A549 treated with AZD2906 at 1 μM for 4 hours (cell line): ENCODE measurements at places on chromosomes 7 and 10. TPM values are rescaled to one million over a fixed set of nuclear protein-coding genes. Genes with fewer than 3 reads are reported as not detected.

The TAS2R60 gene
- total RNA-seq: not detected in 5 replicates

The MORN4 gene
- 6.6 to 8.0 TPM (median 7.5 TPM) in 5 replicates for total RNA-seq

The FGFBP3 gene
- total RNA-seq: 2.1 to 2.7 TPM (median 2.6 TPM) in 5 replicates

The GRID1 gene
- total RNA-seq: 0.21 to 0.41 TPM (median 0.29 TPM) in 5 replicates

The BBS9 gene
- total RNA-seq: 2.6 to 3.9 TPM (median 2.7 TPM) in 5 replicates

The ABCB1 gene
- 0.08 to 0.22 TPM (median 0.15 TPM) in 4 of 5 replicates, not detected in the other for total RNA-seq

The PAX4 gene
- total RNA-seq: not detected in 5 replicates

The SEMA3E gene
- total RNA-seq: 1.8 to 2.3 TPM (median 1.9 TPM) in 5 replicates

The HGF gene
- total RNA-seq: 0.03 to 0.15 TPM (median 0.06 TPM) in 5 replicates

The MYH16 gene
- 0.27 to 0.41 TPM (median 0.34 TPM) in 5 replicates for total RNA-seq

The CRTAC1 gene
- 0.89 to 1.7 TPM (median 1.5 TPM) in 5 replicates for total RNA-seq

The WDR86 gene
- total RNA-seq: 0.13 to 0.26 TPM (median 0.20 TPM) in 5 replicates

The TMEM140 gene
- total RNA-seq: 1.1 to 1.4 TPM (median 1.3 TPM) in 5 replicates

The NPY4R2 gene
- total RNA-seq: 18.2 to 26.5 TPM (median 23.4 TPM) in 5 replicates

The TACR2 gene
- 0.13 to 0.21 TPM (median 0.16 TPM) in 4 of 5 replicates, not detected in the other for total RNA-seq

The ABCF2 gene
- total RNA-seq: 59.8 to 64.2 TPM (median 62.4 TPM) in 5 replicates

The SSMEM1 gene
- total RNA-seq: 0.14 TPM in 1 of 5 replicates, not detected in the others

The GLI3 gene
- 0.08 to 0.30 TPM (median 0.23 TPM) in 5 replicates for total RNA-seq

The IRF5 gene
- total RNA-seq: 13.2 to 16.2 TPM (median 15.0 TPM) in 5 replicates

The TMEM178B gene
- total RNA-seq: 1.1 to 1.5 TPM (median 1.3 TPM) in 5 replicates

The DLD gene
- total RNA-seq: 81.3 to 132 TPM (median 90.0 TPM) in 5 replicates

The SLC18A2 gene
- 0.02 to 0.05 TPM (median 0.02 TPM) in 4 of 5 replicates, not detected in the other for total RNA-seq

The TDRD1 gene
- total RNA-seq: not detected in 5 replicates

The ASZ1 gene
- total RNA-seq: not detected in 5 replicates

The STEAP1B gene
- total RNA-seq: 0.07 to 0.19 TPM (median 0.12 TPM) in 4 of 5 replicates, not detected in the other

The VWA2 gene
- total RNA-seq: 0.03 to 0.06 TPM (median 0.03 TPM) in 4 of 5 replicates, not detected in the other

The MAGI2 gene
- 0.29 to 0.53 TPM (median 0.48 TPM) in 5 replicates for total RNA-seq

The DKK1 gene
- total RNA-seq: 408 to 480 TPM (median 456 TPM) in 5 replicates

The GIMAP5 gene
- 0.05 to 0.11 TPM (median 0.08 TPM) in 3 of 5 replicates, not detected in the others for total RNA-seq

The SFRP5 gene
- total RNA-seq: 2.5 to 3.7 TPM (median 3.2 TPM) in 5 replicates

The ZPBP gene
- total RNA-seq: not detected in 5 replicates

The TRPV5 gene
- total RNA-seq: not detected in 5 replicates

The CALN1 gene
- total RNA-seq: 0.05 TPM in 1 of 5 replicates, not detected in the others

The PON3 gene
- 32.5 to 39.3 TPM (median 39.2 TPM) in 5 replicates for total RNA-seq

The TFR2 gene
- 2.1 to 2.8 TPM (median 2.5 TPM) in 5 replicates for total RNA-seq

The ANKRD30A gene
- total RNA-seq: 0.49 to 0.92 TPM (median 0.66 TPM) in 5 replicates

The LRRTM3 gene
- total RNA-seq: not detected in 5 replicates

The ZFAND4 gene
- 3.9 to 5.0 TPM (median 4.7 TPM) in 5 replicates for total RNA-seq

The GIMAP2 gene
- not detected in 5 replicates for total RNA-seq

The PDE6C gene
- total RNA-seq: not detected in 5 replicates

The NPSR1 gene
- total RNA-seq: not detected in 5 replicates

The CDK14 gene
- total RNA-seq: 0.12 to 0.34 TPM (median 0.23 TPM) in 5 replicates

The PIK3CG gene
- total RNA-seq: not detected in 5 replicates

The CYP2C18 gene
- total RNA-seq: 0.05 to 0.09 TPM (median 0.06 TPM) in 5 replicates

The LRWD1 gene
- total RNA-seq: 21.9 to 34.4 TPM (median 29.4 TPM) in 5 replicates

The GPAM gene
- 5.5 to 6.9 TPM (median 6.6 TPM) in 5 replicates for total RNA-seq

The OR6B1 gene
- total RNA-seq: not detected in 5 replicates

The OR2A12 gene
- total RNA-seq: not detected in 5 replicates

The WAPL gene
- total RNA-seq: 12.7 to 17.3 TPM (median 14.3 TPM) in 5 replicates

The CNNM1 gene
- total RNA-seq: 22.8 to 27.4 TPM (median 25.6 TPM) in 5 replicates

The MKX gene
- total RNA-seq: not detected in 5 replicates

The BLNK gene
- total RNA-seq: 0.06 TPM in 1 of 5 replicates, not detected in the others

The GPR85 gene
- total RNA-seq: not detected in 5 replicates

The KIF11 gene
- total RNA-seq: 29.0 to 41.3 TPM (median 31.8 TPM) in 5 replicates
